Dermis lymphatic vessel endothelial cell (primary cell): ENCODE measurements at places on chromosomes 6 and 20. TPM values are rescaled to one million over a fixed set of nuclear protein-coding genes. Genes with fewer than 3 reads are reported as not detected.

Gene TMC2
- not detected in 2 replicates for total RNA-seq

Gene VSX1
- not detected in 2 replicates for total RNA-seq

Gene FAM217A
- total RNA-seq: not detected in 2 replicates

Gene CDSN
- total RNA-seq: under 0.01 TPM in 1 of 2 replicates, not detected in the other

Gene RIMS1
- total RNA-seq: 29.5 and 34.7 TPM in 2 replicates

Gene EDN1
- total RNA-seq: 34.1 and 88.5 TPM in 2 replicates

Gene MMP24
- 0.09 and 0.11 TPM in 2 replicates for total RNA-seq

Gene ARFGAP1
- 35.5 and 35.9 TPM in 2 replicates for total RNA-seq

Gene GCNT2
- 55.2 and 87.2 TPM in 2 replicates for total RNA-seq

Gene CCN6
- total RNA-seq: not detected in 2 replicates

Gene GRM4
- total RNA-seq: not detected in 2 replicates

Gene CALHM6
- total RNA-seq: 3.7 and 4.2 TPM in 2 replicates

Gene HLA-DPA1
- total RNA-seq: 4.6 and 6.9 TPM in 2 replicates

Gene CAPN11
- not detected in 2 replicates for total RNA-seq

Gene HLA-DQB2
- total RNA-seq: not detected in 2 replicates

Gene RREB1
- 17.2 and 18.6 TPM in 2 replicates for total RNA-seq

Gene GABRR1
- total RNA-seq: not detected in 2 replicates

Gene OLIG3
- total RNA-seq: not detected in 2 replicates

Gene LGSN
- not detected in 2 replicates for total RNA-seq

Gene SLC17A9
- total RNA-seq: 1.9 and 3.4 TPM in 2 replicates

Gene C6orf141
- total RNA-seq: 56.2 and 79.6 TPM in 2 replicates
